AG04450 (cell line): ENCODE measurements at places on chromosomes 2 and 18. TPM values are rescaled to one million over a fixed set of nuclear protein-coding genes. Genes with fewer than 3 reads are reported as not detected.

ESPNL gene
- polyA plus RNA-seq, result 1.0 TPM in 2 replicates

POU3F3 gene
- not detected in 2 replicates for polyA plus RNA-seq

KCNIP3 gene
- polyA plus RNA-seq, result 0.12 and 0.24 TPM in 2 replicates

DNA sequence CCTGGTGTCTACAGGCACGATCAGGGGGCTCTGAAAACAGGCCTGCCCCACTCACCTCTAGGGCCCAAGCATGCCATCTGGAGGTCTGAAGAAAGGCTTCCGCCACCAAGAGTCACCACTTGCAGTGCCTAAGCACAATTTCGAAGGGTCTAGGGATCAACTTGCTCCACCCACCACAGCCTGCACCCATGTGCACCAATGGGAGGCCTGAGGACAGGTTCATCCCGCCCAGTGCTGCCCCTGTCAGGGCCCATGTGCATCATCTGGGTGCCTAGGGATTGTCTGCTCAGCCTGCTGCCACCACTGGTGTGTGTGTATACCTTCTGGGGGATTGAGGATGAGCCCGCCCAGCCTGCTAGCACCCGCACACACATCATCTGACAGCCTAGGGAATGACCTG is 121.0 kb upstream of the ACVR1C start:
- no peak for DNase-seq

- no peak for DNase-seq
These were observed 94.7 kb upstream of the SLC8A1 start for GRCh38 chr2:40546439-40547191.

- no peak for DNase-seq
These were observed 48.3 kb downstream of the THUMPD2 start for GRCh38 chr2:39730685-39731302.

DNA sequence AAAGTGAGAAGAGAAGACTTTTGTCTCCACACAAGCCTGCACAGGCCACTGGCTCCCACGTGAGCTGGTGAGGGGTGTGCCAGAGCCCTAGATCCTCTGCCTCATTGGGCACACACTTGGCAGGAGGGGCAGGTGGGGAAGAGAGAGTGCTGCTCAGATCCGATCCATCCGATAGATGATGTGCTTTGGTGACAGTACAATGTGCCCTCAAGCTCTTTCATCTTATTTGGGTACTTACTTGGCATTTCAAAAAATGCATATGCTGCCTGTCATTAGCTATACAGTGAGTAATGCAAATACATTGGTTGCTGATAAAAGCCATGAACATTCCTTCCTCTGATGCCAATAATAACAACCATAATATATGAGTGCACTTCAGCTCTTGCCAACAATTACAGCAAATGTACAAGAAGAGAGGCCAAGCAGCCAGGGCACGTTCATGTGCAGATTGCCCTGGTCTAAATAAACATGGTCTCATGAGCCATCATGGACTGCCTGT is 255.3 kb downstream of the VAPA start:
- DNase-seq, result no peak

- DNase-seq, result no peak
These were observed 6.7 kb upstream of the ACAA2 start for GRCh38 chr18:49819823-49820671.

DNA sequence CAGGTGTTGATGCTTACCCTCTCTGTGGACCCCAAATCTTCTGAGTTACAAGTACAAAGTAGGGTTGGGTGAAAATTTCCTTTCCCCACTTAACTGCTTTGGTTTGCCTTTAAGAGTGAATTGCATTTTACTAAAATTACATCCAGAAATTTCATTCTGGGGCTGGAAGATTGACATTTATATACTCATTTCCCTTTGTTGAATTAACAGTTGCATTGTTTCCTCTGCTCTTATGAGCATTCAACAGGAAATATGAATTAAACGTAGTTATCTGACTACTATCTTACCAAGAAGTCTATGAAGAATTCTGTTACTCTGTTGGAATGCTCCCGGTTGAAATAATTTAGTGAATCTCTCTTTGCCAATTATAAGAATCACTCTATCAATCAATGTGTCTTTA is 1231.1 kb upstream of the NXPH2 start:
- no peak for DNase-seq

DNA sequence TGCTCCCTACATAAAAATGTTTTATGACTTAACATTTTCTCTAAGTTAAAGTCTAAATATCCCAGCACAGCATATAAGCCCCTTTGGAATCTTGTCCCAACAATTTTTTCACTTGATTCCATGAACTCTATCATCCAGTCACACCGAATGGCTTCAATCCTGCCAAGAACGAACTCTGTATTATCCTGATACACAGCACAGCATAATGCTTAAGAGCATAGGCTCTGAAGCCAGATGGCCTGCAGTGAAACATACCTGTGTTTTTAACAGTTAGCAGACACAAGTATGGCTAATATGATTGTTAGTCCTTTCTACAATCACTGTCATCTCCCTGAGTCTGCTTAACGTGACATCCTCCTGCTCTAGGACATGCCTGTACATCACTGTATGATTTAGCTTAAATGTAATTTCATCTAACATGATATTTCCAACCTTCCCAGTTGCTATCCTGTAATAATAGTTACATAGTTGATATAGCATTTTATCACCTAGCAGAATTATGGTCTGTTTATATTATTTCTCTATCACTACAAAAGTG is 669.5 kb downstream of the ERBB4 start:
- DNase-seq, result no peak

GRCh38 chr2:198072655-198073054 is 268.3 kb downstream of the PLCL1 start:
- no peak for DNase-seq

GRCh38 chr2:42170619-42171395 is 1.7 kb downstream of the EML4 start:
- no peak for DNase-seq

DNA sequence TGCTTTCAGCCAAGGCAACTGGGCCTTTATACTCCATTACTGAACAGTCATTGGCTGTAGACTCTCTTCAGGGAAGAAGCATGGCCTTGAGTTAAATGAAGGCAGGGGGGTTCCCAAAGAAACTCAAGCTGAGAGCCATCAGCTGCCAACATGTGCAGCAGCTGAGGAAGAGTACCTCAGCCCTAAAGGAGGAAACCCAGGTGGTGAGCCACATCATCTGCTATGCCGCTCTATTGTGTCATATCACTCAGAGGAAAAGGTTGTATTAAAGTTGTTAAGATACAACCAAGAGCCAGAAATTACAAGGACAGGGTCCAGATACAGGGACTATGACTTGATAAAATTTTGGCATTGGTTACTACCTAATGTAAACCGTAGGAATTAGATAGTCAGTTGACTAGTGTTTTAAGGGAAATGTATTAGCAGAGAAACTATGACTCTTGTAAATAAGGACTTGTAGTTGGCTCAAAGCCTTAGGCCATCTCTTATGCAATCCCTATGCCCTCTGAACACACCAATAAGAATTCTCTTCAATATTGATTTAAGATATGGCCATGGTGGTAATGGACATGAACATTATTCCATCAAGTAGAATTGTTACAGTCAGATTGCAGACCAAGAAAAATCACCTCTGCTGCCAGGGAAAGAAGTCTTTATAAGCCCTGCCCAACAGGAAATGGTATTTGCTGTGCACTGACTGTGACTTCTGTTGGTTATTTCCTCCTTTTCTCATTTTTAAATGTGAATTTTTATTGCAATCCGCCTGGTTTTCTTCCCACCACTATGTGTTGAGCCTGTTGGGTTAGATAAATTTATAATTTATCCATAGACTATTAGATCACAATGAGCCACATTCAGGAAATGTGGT is 9.2 kb upstream of the LRPPRC start:
- no peak for DNase-seq
